Vagina (tissue), 2 donors: ENCODE measurements at places on chromosomes 16 and 17.

DNA sequence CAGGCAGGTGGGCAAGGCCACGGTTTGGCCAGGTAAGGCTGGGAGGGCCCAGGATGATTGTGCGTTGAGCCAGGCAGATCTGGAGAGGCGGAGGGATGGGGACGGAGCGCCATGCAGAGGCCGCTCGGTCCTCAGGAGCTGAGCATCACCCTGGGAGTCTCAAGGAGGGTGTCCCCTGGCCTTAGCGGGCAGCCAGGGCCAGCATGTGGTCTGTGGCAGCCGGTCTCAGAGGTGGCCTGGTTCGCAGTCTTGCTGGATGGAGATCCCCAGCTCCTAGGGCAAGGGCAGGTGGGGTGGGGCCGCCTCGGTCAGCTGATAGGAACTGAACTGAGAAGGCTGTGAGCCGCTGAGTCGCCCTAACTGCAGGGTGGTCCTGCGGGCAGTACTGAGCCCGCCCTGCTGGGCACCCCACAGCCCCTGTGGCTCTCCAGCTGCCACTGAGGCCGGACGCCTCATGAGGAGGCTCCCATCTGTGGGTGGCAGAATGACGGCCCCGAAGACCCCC, 11.6 kb upstream of the CDH15 start:
- no peak for DNase-seq

GRCh38 chr16:56980792-56981724, 8.3 kb upstream of the NLRC5 start:
- DNase-seq, result no peak

- DNase-seq, result no peak
Observed at GRCh38 chr17:1529863-1530262, 13.5 kb upstream of the INPP5K start.

DNA sequence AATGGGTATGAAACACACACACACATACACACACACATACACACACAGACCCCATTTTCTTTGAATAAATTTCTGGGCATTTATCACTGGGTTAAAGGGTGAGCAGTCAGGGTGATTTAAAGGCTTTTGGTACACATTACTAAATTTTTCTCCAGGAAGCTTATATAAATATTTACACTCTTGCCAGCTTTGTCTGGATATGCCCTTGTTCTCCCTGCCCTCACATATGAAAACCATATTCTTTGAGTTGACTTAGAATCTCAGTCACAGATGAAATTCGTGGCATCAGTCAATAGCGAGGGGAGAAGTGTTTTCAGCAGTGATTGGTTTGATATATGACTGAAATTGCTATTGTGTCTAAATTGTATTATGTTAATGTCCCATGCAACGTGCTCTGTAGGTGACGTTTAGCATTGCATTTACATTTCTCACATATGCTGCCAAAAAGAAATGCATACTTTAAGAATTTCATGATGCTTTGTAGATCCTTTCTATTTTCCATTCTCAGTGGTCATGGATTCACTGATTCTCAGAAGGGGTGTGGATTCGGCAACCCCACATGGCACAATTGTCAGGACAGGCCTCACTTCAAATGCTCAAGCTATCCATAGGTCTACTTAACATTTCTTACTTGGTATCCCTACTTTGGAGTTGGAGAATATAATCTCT, 34.8 kb downstream of the HS3ST4 start:
- DNase-seq, result no peak

DNA sequence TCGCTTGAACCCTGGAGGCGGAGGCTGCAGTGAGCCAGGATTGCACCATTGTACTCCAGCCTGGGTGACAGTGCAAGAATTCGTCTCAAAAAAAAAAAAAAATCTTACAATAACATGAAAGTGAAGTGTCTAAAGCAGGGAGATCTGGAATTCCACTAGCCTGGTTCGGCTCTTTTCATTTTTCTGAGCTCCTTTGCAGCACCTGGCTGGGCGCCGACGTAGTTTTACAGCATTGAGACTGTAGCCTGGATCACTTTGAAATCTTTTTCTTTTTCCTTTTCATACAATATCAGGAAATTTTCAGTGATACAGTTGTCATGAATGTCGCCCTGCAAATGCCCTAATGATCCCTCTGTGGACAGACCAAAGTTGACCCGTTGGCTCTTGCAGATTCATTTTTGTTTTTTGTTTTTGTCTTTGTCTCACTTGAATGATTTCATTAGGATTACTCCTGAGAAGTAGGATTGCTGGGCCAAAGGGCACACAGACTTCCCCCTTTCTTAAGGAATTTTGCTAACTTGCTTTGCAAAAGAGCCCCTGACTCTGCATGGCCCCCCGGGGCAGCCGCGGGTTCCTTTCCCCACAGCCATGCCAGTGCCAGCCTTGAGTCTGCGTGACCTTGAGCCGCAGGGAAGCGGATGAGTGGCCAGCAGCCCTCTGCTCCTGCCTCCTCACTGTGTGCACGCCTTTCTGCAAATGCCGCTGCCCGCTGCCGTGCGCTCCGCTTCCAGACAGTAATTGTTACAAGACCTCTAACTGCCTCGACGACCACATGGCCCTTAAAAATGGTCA, 28.0 kb downstream of the CRISPLD2 start:
- DNase-seq, result no peak

GRCh38 chr17:44024271-44024663, 9.5 kb upstream of the TMEM101 start:
- DNase-seq, result no peak

- no peak for DNase-seq
Observed at GRCh38 chr17:15143524-15143923, 121.6 kb downstream of the PMP22 start.

DNA sequence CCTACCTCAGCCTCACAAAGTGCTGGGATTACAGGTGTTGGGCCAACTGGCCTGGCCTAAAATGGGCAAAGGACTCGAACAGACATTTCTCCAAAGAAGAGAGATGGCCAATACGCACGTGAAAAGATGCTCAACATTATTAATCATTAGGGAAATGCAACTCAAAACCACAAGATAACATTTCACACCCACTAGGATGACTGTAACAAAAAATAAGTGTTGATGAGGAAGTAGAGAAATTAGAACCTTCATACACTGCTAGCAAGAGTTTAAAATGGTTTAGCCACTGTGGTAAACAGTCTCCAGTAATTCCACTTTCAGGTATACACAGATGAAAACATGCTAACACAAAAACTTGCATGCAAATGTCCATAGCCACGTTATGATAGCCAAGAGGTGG, 5.7 kb downstream of the TMED6 start:
- DNase-seq, result no peak

DNA sequence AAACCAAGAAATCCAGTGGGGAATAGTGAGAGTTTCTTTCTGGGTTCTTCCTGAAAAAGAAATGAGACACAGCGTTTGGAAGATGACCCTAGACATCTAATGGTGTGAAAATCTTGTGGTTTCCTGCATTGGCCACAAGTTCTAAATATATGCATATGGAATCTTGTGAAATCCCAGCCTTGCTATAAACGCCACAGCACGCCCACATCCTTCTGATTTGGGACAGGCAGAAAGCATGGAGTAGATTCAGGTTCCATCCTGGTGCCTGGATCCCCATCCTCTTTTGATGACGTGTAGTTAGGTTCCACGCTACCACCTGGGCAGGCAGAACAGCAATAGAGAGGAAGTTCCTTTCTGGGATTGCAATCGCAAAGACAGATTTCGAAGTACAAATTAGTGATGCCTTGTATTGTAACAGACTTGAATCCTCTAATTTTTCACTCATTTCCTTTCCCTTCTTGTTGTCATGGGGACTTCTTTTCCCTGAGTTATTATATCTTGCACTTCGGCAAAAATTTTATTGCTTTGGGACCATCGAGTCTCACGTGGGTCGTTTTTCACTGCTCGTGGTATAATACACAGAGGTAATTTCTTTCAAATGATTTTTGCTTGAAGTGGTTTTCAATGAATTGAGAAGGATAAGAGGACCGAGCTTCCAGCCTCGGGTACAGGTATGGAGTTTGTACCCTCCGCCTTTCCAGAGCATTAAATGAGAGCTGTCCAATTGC, 37.6 kb downstream of the HS3ST4 start:
- no peak for DNase-seq
